ENCODE measurements at places on chromosomes 5 and 9.

GRCh38 chr5:97425511-97425910 is 242.5 kb upstream of the RIOK2 start:
- no peak for DNase-seq

GRCh38 chr9:136560586-136560985 is 14.7 kb upstream of the NOTCH1 start:
- DNase-seq: no peak

DNA sequence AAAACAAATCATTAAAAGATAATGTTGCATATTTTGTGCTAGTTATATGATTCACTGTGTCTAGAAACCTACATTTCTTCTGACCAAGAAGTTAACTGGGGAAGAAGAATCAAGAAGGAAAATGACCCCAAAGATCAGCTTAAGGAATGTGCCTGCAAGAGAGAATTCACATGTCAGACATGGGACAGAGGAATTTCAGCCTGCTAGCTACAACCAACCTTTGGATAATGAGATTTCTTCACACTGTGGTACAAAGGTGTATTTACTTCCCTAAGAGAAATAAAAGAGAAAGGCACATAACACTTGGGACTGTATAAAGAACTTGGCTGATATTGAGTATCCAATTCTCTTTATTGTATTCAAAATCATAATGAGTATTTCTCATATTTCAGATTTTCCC is 39.6 kb upstream of the ELL2 start:
- no peak for DNase-seq

- no peak for DNase-seq
Observed at GRCh38 chr5:60162441-60162840, 268.9 kb upstream of the PDE4D start.

DNA sequence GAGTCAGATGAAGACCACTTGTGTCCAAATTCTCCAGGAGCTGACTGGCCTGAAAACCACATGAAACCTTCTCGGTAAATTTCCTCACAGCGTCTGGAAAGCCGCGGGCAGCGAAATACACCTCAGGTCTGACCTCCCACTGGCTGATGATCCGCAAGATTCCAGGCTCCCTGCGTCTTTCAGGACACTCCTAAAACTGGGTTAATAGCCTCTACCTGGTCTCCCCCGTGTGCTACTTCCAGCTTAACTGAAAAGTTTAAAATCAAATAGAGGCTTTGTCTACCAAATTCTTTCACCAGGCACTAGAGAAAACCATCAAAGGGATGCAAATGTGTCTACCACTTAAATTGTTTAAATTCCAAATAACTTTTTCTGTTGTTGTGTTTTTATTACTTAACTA is 312.6 kb downstream of the DRD1 start:
- DNase-seq: no peak

DNA sequence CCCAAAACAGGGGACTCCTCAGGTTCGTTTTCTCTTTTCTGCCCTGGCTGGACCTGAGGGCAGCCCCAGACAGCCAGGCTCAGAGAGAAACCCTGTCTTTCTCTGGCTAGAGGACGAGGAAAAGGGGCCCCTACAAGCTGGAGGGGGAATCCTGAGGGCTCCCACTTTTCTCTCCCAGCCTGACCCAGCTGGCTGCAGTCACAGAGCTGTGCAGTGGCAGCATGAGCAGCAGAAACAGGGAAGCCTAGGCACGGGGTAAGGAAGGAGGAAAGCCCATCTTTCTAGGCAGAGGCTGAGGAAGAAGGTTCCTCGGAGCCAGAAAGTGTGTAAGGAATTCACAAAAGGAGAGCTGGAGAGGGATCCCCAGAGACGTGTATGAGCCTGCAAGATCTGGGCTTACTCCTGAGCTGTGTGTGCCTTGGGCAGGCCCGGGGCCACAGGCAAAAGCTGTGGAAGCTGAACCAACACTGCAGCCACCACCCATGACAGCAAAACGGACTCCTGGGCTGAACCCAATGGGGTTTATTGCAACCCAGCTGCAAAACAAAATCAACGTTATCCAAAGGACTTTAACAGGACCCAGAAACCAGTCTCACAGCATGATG is 16.2 kb downstream of the CAMSAP1 start:
- DNase-seq: no peak

GRCh38 chr5:24320643-24321042 is 324.1 kb downstream of the CDH10 start:
- DNase-seq: no peak

DNA sequence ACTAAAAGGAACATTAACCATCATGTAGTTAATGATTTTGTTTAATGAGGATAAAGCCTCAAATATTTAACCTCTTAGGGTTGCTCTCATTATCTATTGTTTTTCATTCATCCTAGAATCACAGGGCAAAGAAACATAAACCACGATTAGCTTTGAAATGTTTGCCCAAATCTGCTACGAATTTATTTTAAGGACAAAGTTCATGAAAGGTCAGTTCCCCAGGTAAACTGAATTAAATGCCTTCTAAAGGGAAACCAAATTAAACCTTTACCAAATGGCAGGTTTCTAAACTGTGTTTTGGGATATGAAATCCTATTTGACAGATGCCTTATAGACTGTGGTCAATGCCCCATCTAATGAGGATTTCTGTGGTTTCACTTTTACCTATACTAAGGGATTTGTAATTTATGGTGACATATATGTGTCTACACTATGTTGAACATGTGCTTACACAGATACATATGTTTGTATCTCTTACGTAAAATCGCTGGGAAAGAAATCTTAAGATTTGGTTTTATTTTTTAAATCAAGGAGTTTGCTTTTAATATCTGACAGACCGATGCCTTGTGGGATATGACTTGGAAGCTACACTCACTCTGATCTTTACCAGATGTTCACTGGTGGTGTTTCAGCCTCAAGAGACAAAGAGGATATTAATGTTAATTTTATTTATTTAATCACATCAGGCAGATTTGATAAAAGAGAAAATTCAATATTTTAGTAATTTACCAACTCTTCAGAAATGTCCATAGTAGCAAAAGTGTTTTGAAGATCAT is 188.4 kb downstream of the GLIS3 start:
- DNase-seq: no peak

- DNase-seq: no peak
Observed at GRCh38 chr5:75200776-75201175, 35.9 kb downstream of the ANKRD31 start.

DNA sequence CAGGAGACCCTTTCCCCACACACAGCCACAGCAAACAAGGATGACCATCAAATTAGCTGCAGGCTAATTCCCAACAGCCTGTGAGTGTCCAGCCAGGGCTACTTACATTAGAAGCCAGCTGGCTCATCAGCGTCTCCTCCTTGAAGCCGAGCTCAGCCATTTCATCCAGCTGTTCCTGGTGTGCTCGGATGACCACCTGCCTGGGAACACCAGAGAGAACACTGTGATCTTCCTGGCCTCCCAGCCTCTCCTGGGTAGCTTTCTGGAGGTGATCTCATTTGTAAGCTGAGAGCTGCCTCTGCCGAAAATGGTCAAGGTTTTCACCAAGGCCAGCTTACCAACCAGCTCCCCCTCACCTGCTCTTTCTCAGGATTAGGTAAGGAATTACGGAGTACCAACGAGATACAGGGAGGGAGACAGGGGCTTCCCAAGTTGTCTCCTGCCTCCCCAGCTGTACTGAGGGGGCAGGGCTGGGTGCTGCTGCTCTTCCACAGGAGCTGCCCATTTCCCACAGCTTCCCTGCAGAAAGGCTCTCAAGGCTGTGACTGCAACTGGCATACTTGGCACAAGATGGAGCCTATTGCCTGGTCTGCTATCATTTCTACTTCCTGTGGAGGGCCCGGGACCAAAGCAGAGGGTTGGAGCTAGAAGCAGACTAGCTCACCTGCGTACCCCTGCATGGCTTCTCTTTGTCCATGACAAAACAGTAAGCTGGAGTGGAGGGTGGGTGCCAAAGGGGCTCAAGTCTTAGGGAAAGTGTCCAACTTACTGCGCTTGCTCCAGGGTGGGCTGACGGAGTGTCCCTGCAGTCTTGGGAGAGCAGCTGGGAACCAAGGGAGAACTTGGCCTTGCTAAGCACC is 73.9 kb downstream of the KIF24 start:
- DNase-seq: no peak

GRCh38 chr5:161960314-161960713 is 107.3 kb upstream of the GABRG2 start:
- no peak for DNase-seq

GRCh38 chr5:89041976-89042375 is 159.0 kb upstream of the MEF2C start:
- DNase-seq: no peak

Measured in CD4-positive, alpha-beta T cell treated with Interleukin-12 subunit alpha and Interleukin-12 subunit beta, for 1 hour (primary cell).